ENCODE measurements at places on chromosomes 7 and 10.

- DNase-seq: no peak
Observed at GRCh38 chr10:74335501-74335900, 184.5 kb downstream of the ADK start.

DNA sequence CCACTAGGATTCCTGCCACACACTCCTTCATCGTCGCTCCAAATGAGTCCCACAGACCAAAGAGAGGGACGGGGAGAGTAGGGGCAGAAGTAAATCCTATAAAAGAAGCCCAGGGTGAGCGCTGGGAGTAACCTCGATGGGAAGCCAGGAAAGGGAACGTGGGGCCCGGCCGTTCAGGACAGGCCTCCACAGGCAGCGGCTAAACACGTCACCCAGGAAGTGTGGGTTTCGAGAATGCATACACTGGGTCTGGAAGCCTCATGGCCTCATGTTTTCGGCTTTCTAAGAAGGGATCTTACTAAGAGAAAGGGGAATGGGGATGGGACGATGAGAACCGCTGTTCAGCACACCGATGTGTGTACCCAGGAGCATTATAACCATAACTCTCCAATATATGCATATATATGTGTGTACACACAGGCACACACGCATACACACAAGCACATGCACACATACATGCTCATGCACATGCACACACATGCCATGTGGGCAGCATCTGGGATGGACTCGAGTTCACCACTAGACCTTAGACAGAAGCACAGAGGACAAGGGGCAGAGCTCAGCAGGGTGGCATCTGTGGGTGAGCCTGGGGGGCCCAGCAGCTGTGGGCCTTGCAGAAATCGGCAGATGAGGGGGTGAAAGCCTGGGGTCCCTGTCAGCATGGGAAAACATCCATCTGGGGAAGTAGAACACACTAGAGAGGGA is 14.8 kb upstream of the CNPY1 start:
- no peak for DNase-seq

- no peak for DNase-seq
Observed at GRCh38 chr7:109996927-109997326, 1094.0 kb upstream of the LRRN3 start.

- DNase-seq: no peak
Observed at GRCh38 chr7:50863053-50863452, 80.4 kb upstream of the GRB10 start.

GRCh38 chr10:50335397-50335796 is 84.1 kb upstream of the ASAH2 start:
- no peak for DNase-seq
